NCI-H69 (cell line): ENCODE measurements at places on chromosomes 5 and 9.

DNA sequence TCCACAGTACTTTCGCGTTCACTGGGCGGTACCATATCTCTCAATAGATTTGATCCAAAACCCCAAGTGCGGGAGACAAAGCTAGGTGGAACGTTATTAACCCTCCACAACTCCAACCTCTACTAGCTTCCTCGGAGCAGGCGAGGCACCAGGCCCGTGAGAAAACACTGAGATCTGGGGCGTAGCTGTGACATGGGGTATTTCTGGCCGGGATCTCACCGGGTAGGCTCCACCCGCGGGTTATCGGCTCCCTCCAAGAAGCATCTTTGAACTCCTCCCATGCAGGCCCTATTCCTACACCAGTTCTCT, 350 bp upstream of the SLC25A46 start:
- DNase-seq: no peak

DNA sequence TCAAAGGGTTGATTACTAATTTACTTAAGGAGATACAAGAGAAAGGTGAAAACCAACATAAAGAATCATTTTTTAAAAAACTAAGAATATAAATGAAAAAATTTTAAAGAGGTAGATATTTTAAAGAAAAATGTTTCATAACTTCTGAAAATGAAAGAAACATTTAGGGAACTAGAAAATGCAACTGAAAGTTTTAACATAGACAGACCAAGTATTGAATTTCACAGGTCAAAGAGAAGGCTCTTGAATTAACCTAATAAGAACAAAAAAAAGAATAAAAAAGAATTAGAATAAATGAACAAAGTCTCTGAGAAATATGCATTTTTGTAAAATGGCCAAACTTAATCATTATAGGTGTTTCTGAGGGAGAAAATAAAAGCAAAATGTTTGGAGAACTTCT, 16.1 kb upstream of the FAM174A start:
- DNase-seq: no peak

GRCh38 chr5:132677191-132677590, 3.4 kb downstream of the IL4 start:
- no peak for DNase-seq

- DNase-seq: peak; percentile 53
Observed at GRCh38 chr5:157253547-157253946, 12.4 kb upstream of the CYFIP2 start.

GRCh38 chr5:139386050-139386438, 2.9 kb upstream of the SLC23A1 start:
- no peak for DNase-seq

- no peak for DNase-seq
Observed at GRCh38 chr9:26034786-26035185, 356.5 kb upstream of the TUSC1 start.

- peak; percentile 92 for DNase-seq
Observed at GRCh38 chr9:74887041-74887980, at the start of gene TRPM6. Gene TRPM6, minus strand, starts transcription at chr9:74887921. Its CDS starts 65 bp downstream, at chr9:74887856.

- DNase-seq: peak; percentile 81
Observed at GRCh38 chr9:8961186-8961851, 1161.7 kb upstream of the DMAC1 start.

DNA sequence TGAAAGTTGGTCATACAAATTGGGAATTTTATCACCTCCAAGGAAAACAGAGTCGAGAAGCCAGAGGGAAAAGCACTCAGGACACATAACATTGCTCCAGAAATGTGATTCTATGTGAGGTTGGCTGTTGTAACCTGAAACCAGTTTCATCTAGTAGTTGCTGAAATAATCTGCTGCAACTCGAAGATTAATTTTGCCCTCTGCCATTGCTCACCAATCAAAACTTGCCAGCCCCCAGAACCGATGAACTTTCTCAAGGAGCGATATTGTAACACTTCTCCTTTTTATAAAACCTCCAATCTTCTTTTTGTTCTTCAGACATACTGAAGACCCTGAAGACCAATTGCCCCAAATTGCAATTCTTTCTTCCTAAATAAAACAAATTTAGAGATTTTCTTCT, 31.1 kb downstream of the C5orf58 start:
- DNase-seq: no peak

GRCh38 chr5:180071531-180072255, at the start of gene RNF130:
Gene RNF130, minus strand, starts transcription at chr5:180071759. Its CDS starts 57 bp downstream, at chr5:180071702.
- DNase-seq: peak; percentile 96

GRCh38 chr9:95127249-95128176, 190.0 kb downstream of the FANCC start:
- DNase-seq: peak; percentile 81

DNA sequence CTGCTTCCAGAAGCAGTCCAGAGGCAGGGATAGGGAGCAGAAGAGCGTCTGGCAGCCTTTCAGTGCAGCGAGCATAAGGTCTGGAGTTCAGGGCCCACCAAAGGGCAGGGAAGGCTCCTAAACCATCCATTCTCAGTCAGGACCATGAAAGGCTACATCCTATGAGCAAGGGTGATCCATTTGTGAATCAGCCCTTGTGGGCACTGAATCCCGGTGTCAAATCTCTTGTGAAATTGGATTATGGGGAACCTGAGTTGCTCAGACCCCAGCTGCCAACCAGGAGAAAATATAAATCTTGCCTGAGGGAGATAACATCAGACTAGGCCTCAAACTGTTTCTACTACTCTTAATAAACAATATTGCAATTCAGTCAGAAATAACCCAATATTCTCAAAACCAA, 204.4 kb downstream of the SYK start:
- no peak for DNase-seq

- DNase-seq: no peak
Observed at GRCh38 chr5:16844952-16845351, 91.1 kb downstream of the MYO10 start.

- DNase-seq: no peak
Observed at GRCh38 chr9:99057665-99058625, 47.0 kb upstream of the TGFBR1 start.

DNA sequence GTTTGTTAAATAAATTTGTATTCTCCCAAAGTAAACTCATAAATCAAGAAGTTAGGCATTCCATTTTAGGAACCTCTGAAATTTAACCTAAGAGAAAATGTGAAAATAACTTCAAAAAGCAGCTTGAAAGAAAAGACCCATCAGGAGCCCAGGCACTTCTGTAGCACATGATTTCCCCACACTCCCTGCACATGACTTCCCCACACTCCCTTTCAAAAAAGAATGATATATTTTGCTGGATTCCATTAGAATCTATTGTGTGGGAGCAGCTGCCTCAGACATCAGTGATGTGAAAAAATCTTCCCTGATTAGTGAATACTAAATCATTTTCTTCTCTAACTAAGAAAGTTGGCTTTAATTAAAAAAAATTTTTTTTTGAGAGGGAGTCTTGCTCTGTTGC, 83.3 kb downstream of the GLDC start:
- peak; percentile 12 for DNase-seq

DNA sequence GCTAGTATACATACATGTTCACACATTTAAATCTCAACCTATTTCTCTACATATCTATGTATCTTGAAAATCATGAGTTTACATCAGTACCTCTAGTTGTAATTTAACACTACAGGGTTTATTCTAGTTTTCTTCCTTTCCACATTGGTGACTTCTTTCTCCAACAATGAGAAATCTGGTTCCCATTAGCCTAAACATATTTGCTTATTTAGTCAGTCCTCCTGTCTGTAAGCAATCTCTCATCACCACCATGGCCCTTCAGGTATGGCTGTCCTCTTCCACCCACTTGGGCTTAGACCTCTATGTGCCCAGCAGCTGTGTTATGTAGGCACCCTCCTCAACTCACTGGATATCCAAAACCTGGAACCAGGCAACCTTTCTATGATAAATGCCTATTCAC, 8.0 kb upstream of the SPATA31D1 start:
- no peak for DNase-seq

DNA sequence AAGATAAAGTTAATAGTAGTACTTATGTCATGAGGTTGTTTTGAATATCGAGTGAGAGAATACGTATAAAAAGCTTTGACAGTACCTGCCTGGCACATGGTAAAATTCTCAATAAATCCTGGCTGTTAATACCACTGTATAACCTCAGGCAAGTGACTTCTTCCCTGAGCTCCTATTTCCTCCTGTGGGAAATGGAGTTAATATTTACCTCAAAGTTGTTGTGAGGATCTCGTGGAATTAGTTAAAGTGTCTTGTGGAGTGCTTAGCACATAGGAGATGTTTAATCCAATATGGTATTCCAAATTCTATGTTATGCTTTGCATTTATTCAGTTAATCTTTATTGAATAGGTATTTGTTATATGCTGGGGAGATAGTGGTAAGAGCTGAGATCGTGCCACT, 18.5 kb downstream of the FOCAD start:
- no peak for DNase-seq

DNA sequence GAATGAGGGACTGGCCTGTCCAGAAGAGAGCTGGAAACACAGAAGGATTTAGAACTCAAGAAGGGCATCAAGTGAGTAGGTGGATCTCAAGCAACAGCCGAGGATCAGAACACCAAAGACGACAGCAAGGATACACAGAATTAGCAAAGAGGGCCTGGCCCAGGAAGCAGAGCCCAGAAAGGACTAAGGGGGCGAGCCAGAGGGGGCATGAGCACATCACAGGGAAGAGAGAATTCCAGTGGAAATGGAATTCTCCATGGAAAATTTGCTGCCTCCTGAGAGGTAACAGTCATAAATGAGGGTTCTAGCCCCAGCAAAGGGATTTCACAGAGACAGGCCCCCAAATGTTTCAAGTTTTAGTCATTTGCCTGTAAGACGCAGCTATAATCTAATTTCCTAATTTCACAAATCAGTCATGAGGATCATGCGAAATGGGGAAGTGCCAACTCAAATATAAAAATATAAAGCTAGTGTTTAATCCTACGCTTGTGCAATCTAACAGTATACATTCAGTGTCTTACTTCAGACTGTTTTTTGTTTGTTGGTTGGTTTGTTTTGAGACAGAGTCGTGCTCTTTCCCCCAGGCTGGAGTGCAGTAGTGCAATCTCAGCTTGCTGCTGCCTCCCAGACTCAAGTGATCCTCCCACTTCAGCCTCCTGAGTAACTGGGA, 46.7 kb downstream of the FNBP1 start:
- DNase-seq: no peak

DNA sequence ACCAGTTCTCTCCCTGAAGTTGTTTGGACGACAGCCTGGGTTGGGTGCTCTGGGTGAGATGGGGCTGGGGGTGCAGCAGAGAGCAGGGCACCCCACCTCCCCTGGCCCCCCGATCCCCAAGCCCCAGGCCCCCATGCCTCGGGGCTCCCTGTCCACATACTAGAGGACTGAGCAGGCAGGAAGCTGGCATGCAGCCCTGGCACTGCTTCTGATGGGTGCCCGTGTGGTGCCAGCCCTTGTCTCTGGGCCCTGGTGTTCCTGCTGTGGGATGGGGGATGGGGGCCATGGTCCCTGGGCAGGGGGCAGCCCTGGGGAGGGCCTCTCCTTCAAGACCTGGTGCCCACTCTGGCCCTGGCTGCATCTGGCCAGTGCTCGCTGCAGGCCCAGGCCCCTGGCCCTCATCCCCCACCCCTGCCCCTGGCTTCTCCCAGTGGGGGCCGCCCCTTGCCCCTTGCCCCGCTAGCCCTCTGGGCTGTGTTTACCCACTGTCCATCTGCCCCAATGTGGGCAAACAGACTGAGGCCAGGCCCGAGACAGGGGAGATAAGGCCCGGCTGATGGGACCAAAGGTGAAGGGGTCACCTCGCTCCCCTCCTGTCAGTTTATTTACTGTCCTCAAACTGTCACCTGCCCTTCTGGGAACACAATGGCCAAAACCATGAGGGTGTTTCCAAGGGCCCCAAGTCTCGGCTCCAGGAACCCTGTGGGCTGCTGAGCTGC, 67.3 kb upstream of the RXRA start:
- no peak for DNase-seq

DNA sequence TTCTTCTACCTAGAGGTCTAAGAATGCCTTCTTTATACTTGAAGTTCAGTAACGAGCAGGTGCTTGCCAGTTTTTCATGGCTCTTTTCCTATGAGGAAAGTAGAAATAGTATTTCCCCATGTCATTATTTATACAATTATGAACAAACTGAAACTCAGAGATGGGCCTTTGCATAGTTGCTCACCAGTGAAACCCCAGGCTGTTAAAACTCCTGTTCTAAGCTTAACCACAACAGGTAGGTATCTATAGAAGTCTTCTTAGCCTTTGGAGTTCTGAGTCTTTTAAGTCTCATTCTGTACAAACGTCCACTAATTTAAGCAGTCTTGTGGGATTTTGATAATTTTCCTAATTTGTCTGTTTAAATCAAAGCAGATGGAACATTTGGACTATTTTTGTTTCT, 90.1 kb downstream of the STARD4 start:
- DNase-seq: no peak
